ENCODE measurements at places on chromosomes 1 and 21.

DNA sequence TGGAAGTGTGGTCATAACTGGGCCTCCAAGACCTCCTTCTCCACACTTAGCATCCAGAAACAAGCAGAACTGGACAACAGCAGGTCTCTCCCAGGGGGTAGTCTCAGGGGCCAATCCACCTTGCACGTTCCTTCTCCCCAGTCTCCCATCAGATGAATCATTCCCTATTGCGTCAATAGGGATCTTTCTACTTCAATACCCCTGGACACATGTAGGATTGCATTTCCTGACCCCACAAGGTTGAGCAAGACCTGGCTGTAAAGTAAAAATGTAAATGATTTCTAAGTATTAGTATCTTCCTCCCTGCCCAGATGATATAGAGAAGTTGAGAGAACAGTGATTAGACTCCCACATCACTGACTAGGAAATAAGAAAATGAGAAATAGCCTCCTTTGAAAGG is 224.5 kb upstream of the CSF3R start:
- no peak for DNase-seq

GRCh38 chr1:78071696-78072095 is 25.9 kb downstream of the GIPC2 start:
- no peak for DNase-seq

- no peak for DNase-seq
These were observed 38.6 kb upstream of the POFUT2 start for GRCh38 chr21:45326169-45326851.

GRCh38 chr1:166185526-166185925 is 18.7 kb upstream of the FAM78B start:
- no peak for DNase-seq

DNA sequence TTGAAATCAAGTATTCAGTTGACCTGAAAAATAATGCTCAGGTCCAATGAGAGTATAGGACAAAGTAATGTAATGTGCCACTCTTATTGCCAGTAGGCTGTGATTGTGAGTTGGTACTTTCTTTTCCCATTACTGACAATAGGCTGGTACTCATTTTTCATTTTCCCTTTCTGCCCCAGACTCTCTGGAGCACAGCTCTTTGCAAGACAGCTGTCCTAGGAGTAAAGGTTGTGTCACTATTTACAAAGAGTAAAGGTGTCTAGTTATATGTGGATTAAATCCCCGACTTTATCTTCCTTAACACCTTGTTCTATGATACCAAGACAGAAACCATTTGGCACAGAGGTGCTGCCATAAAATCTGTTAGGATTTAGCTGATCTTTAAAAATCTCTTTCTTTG is 32.3 kb upstream of the RASAL2 start:
- no peak for DNase-seq

- no peak for DNase-seq
These were observed 686 bp downstream of the ARF1 start for GRCh38 chr1:228082918-228083870.

All from esophagus squamous epithelium (tissue), 5 donors.